ENCODE measurements at places on chromosomes 1 and 21.

DNA sequence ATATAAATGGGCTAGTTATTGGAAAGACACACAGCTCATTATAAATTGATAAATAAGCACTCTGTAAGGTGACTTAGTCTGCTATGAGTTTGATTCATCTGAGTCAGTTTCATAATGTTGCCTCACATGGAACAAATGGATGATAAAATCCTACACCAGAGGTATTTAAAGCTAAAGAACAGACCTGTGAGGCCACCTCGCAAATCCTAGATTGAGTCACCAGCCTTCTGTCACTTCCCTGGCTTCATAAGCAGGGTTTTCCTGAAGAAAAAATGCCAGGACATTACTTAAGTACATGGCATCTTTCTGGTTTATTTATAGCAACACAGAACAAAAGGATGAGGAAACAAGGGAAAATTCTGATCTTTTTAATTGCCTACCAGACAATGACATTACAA, 18.4 kb downstream of the CD2 start:
- DNase-seq = no peak

- DNase-seq = no peak
Measured at GRCh38 chr1:85555867-85556573, 24.5 kb upstream of the CCN1 start.

DNA sequence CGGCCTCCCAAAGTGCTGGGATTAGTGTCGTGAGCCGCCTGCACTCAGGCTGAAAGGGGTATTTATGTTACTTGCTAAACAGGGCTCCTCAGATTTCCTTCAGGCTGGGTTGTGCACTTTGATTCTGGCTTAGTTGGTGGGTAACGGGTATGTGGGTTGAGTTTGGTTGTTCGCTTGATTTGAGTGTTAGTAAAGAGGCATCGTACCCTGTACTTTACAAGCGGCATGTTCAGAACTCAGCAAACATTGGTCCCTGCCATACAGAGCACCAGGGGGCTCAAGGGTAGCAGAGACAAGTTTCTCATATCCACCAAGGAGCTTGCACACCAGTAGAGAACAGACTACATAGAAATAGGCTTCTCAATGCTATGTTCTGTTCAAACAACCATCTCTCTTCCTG, 147.8 kb downstream of the PGBD5 start:
- no peak for DNase-seq

DNA sequence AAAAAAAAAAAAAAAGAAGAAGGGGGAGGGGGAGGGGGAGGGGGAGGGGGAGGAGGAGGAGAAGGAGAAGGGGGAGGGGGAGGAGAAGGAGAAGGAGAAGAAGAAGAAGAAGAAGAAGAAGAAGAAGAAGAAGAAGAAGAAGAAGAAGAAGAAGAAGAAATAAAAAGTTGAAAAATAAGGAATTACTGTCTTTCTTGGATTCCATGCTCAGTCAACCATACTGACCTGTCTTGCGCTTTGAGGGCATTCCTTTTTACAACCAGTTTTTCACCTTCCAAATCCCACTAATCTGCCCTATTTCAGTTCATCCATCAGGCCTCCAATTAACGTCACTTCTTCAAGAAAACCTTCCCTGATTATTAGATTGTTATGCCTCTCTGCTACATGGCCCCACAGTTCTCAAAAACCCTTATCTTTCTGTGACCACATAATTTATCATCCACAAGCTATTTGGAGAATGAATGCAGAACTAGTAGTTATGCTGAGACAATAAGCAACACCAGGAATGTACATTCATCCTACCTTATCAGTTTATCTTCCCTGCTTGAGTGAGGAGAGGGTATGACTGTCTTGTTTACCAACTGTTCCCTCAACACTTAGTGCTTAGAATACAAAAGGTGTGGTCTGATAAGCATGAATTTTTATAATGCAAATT, 57.5 kb upstream of the GUCA2A start:
- no peak for DNase-seq
